ENCODE measurements at places on chromosomes 1 and 21.

DNA sequence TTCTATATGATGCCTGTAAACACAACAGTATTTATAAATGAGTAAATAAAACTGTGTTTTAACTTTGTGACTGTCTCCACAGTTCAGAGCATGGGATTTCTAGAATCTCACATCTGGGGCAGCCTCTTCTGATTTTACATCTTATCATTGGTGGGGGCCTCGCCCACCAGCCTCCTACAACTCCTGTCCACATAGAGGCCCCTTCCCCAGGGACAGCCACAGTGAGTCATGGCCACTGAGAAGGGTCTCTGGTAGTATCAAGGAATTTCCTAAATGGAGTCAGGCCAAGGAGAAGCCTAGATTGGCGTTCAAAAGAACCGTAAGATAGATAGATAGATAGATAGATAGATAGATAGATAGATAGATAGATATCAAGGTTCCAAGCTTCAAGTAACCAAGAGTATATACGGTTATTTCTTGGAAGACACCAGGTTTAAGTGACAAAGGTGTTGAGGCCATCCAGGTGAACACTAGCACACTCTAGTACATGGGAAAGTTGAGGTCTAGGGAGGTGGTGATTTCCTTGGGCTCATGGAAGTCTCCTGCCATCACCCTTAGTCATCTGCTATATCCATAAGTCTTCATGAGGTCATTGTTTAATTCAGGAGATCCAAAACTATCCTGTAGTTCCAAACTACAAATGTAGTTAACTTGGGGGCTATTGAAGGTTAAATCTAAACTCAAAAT, 121.6 kb downstream of the SYT2 start:
- no peak for DNase-seq

- DNase-seq = no peak
Observed at GRCh38 chr1:21654209-21654608, 14.9 kb downstream of the RAP1GAP start.

GRCh38 chr1:228171221-228171891, 5.8 kb downstream of the IBA57 start:
- no peak for DNase-seq

DNA sequence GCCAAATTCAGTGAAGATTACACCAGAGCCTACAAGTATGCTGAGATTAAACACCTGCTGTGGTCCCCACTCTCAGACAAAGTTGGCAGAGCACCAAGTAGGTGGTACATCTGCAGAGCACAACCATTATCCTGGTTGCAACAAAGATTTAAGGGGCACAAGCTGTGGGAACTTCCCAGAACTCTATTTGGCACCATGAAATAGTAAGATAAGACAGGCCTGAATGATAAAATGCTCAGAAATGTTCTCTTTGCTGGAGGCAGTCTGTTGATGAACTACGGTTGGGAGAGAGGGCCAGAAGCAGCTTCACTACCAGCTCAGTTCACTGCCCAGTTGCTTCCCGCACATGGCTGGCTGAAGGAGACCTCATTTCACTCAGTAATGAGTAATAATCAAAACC, 19.9 kb downstream of the RPL5 start:
- no peak for DNase-seq

DNA sequence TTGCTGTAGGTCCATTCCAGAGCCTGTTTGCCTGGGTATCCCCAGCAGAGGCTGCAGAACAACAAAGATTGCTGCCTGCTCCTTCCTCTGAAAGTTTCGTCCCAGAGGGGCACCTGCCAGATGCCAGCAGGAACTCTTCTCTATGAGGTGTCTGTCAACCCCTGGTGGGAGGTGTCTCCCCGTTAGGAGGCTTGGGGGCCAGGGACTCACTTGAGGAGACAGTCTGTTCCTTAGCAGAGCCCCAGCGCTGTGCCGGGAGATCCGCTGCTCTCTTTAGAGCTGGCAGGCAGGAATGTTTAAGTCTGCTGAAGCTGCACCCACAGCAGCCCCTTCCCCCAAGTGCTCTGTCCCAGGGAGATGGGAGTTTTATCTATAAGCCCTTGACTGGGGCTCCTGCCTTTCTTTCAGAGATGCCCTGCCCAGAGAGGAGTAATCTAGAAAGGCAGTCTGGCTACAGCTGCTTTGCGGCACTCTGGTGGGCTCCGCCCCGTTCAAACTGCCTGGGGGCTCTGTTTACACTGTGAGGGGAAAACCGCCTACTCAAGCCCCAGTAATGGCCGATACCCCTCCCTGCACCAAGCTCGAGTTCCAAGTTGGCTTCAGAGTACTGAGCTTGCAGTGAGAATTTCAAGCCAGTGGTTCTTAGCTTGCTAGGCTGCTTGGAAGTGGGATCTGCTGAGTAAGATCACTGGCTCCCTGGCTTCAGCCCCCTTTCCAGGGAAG, 8.7 kb upstream of the SLC25A24 start:
- no peak for DNase-seq

DNA sequence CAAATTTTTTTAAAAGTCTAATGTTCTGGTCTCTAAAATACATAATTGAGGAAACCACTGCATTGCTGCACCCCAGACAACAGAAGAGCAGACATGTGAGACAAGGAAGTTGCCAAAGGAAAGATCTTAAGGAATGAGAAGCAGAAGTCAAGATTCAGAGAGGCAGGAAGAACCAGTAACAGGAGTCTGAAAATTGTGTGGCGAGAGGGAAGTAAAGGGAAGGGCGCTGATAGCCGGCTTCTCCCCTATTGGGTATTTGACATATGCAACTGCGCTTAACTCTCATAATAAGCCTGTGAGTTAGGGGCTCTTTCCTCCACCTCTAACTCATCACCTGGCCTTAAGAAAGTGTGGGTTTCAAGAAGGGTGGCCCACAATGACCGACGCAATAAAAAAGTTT, 21.9 kb upstream of the KIF14 start:
- no peak for DNase-seq

DNA sequence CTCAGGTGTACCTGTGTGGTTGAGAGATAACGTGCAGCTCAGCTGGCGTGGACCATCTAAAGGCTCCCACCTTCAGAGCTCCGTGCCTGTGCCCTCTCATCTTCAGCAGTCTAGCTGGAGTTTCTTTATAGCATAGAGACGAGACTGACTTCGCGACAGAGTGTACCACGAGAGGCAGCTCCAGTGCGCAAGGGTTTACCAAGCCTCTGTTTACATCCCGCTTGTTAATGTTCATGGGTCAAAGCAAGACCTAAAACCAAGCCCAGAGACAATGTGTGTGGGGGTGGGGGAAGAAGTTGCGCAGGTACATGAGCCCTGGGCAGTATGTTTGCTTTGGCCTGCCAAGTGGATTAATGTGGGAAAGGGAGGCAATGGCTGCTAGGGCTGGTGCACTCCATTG, 15.6 kb downstream of the RHOU start:
- DNase-seq = no peak

DNA sequence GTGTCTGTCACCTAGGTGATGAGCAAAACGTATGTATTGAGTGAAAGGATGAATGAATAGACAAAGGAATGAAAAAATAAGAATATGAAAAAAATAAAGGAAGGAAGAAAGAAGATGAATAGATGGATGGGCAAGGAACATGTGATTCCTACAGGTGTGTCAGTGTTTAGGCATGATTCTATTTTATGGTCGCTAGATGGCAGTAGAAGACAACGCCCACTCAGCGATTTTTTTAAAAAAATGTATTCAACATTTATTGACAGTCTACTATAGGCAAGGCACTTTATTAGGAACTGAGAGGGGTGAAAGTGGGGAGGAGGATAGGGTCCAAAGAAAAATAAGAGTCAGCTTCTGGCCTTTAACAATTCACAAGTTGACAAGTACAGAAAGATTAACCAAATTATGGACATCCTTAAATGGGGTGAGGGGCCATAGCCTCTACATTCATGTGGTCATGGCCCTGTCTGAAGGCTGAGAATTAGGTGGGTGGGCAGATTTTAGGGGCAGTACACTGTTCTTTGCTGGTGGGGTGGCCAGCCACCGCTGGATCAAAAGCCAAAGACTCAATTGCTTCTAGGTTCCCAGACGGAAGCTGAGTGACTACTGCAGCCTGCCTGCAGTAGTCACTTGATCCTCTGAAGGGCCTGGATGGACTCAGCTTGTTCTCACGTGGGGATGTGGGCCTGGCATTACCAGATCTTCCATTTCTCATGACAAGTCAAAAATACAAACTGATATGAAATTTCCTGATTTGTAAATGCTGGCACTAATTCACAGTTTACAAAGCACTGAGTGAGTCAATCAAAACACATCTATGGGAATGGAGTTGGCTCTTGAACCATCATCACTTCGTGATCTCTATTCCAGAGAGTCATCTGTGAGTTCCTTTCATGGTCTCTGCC, 83.9 kb downstream of the FASLG start:
- no peak for DNase-seq

DNA sequence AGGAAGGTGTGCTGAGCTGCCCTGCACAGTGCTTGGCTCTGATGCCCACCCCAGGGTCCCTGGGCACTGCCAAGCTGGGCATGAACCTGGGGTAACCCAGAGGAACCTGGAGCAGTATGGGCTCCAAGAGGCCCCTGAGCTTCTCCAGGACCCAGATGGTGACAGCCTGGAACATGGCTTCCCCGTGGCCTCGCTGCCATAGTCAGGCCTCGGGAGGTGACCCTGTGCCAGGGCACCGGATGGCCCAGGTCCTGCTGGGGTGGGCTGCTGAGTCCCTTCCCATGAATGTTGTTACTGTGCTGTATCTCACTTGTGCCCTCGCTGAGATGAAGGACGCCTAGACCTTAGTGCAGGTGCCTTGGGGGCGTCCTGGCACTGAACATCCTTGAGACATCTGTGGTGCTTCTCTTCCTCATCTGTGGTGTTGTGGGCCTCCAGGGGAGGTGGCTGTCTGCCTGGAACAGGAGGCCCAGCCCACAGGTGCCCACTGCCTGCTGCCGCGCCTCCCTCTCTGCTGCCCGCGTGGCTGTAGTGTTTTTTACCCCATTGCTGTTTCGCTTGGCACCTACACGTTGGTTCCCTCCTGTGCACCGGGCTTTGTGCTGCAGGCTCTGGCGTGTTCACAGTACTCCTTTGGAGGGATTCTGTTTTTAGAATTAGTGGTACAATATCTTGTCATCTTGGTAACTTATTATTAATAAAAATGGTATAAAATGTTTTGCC, 160.3 kb downstream of the PCBP3 start:
- no peak for DNase-seq

DNA sequence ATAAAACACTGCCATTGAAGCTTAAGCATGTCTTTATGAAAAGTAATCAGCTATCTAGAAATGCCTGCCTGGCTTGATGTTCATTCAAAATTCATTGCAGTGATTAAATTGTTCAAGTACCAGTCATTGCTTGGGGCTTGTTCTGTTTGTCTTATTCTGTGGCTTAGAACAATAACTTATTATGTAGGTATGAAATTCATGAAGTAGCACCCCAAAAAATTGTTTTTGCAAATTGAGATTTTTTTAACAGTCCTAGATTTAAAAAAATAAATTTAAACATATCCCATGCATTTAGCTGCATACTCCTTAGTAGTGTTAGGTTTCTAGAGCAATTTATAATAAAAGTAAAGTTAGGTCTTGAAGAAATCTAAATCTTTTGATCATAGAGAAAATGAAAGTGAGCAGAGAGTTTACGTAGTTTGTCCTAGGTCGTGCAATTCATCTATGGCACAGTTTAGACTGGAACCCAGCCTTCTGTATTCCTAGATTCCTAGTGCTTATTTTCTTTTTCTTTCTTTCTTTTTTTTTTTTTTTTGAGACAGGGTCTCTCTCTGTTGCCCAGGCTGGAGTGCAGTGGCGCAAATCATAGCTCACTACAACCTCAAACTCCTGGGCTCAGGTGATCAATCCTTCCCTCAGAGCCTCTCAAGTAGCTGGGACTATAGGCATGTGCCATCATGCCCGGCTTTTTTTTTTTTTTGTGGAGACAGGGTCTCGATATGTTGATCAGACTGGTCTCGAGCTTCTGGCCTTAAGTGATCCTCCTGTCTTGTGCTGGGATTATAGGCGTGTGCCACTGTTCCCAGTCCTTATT, 9.3 kb downstream of the MIER1 start:
- DNase-seq = no peak

DNA sequence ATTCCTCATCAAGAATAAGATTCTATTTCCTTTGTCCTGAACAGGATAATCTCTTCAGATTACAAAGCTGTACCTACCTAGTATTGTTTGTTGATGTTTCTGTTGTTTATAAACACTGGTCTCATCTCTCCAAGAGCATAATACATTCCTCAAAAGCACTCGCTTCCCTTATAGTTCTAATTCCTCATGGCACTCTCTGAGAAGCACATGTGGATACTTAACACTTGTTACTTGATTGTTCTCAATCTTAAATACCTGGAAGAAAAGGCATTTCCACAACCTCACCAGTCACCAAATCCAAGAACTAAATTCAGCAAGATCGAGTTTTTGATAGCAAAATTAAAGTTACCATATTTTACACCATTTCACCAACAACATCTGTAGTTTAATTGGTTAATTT, 145.9 kb upstream of the DUSP10 start:
- DNase-seq = no peak

DNA sequence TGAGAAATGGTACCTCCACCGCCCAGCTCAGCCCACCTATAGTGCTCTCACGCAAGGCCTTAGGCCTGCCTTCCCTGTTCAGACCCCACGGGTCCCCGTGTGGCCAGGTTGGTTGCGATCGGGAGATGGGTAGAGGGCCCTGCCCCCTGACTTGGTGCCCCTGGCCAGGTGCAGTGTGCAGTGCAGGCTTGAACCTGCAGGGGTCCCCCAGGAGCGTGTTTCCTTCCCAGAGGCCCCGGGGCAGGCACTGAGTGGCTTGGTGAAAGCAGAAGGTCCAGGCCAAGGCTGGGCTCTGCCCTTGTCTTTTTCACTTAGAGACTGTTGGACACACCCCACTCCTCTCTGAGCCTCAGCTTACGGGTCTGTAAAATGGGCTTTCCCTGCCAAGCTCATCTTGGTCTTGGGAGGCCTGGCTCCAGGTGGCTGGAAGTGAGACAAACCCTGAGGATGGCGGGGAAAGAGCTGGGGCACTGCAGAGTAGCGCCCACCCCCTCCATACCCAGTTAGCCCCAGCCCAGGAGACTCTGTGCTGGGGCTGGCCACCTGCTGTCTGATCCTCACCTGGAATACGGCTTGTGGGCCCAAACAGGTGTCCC, 9.3 kb upstream of the HES5 start:
- DNase-seq = no peak

DNA sequence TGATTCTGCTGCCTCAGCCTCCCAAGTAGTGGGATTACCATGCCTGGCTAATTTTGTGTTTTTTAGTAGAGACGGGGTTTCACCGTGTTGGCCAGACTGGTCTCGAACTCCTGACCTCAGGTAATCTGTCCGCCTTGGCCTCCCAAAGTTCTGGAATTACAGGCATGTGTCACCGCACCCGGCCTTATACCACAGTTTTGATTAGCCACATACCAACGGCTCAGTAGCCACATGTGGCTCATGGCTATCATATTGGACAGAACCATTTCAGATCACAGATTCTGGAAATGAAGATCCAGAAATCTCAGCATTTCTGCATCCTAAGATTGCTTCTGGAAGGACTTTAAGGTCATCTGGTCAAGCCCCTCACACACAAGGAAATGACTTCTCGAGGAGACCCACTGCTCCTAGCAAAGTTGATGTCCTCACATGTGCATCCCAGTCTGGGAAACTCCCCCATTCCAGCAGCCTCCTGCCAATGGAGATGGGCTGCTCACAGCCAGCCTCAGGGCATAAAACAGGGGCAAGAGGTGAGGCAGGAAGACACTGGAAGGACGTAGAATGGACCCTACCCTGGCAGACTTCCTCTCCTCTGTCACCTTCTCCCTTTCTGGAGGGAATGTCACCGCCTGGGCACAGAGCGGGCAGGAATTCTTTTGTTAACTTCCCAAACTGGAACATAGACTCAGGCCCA, 17.5 kb upstream of the CITED4 start:
- DNase-seq = no peak

- DNase-seq = no peak
Observed at GRCh38 chr1:223319398-223319797, 44.6 kb downstream of the SUSD4 start.

All from cardiac septum (tissue), 1 donor.